ENCODE measurements at places on chromosomes 5 and 9. TPM values are rescaled to one million over a fixed set of nuclear protein-coding genes. Genes with fewer than 3 reads are reported as not detected.

SHC3 gene
- total RNA-seq: 1.0 TPM

CYFIP2 gene
- total RNA-seq: 51.5 TPM

BAAT gene
- total RNA-seq: 0.20 TPM

GABRB2 gene
- total RNA-seq: 0.37 TPM

IFNA4 gene
- total RNA-seq: not detected

CDX1 gene
- not detected for total RNA-seq

LCP2 gene
- 3.9 TPM for total RNA-seq

NR2F1 gene
- 35.3 TPM for total RNA-seq

SIT1 gene
- total RNA-seq: not detected

GARIN3 gene
- not detected for total RNA-seq

SLC25A2 gene
- not detected for total RNA-seq

CDC20B gene
- total RNA-seq: not detected

FOXD4L5 gene
- total RNA-seq: not detected

PITX1 gene
- total RNA-seq: not detected

GPSM1 gene
- total RNA-seq: 44.5 TPM

NMUR2 gene
- total RNA-seq: not detected

EQTN gene
- total RNA-seq: not detected

COL5A1 gene
- 22.0 TPM for total RNA-seq

TBC1D9B gene
- 57.7 TPM for total RNA-seq

IFNK gene
- not detected for total RNA-seq

DMRT3 gene
- total RNA-seq: not detected

SLC36A3 gene
- total RNA-seq: not detected

BARHL1 gene
- not detected for total RNA-seq

EIF4EBP3 gene
- 16.8 TPM for total RNA-seq

HMCN2 gene
- 1.3 TPM for total RNA-seq

SLC45A2 gene
- total RNA-seq: not detected

RNF183 gene
- not detected for total RNA-seq

CDO1 gene
- 24.7 TPM for total RNA-seq

FST gene
- total RNA-seq: 0.70 TPM

ALDOB gene
- total RNA-seq: 0.85 TPM

IRX2 gene
- not detected for total RNA-seq

NME5 gene
- total RNA-seq: 3.8 TPM

SUSD1 gene
- total RNA-seq: 6.2 TPM

GFI1B gene
- total RNA-seq: 0.35 TPM

ST6GALNAC4 gene
- total RNA-seq: 31.7 TPM

PCDHGC4 gene
- 1.5 TPM for total RNA-seq

GKAP1 gene
- 9.6 TPM for total RNA-seq

ZNF883 gene
- total RNA-seq: 4.1 TPM

CMBL gene
- total RNA-seq: 5.9 TPM

HMMR gene
- 2.0 TPM for total RNA-seq

PCDHGA12 gene
- 6.2 TPM for total RNA-seq

GCNT4 gene
- 0.41 TPM for total RNA-seq

UAP1L1 gene
- 4.3 TPM for total RNA-seq

QSOX2 gene
- 6.3 TPM for total RNA-seq

ARL14EPL gene
- not detected for total RNA-seq

PCDH1 gene
- 22.1 TPM for total RNA-seq

GABRA6 gene
- not detected for total RNA-seq

FOXD4L3 gene
- not detected for total RNA-seq

TMEFF1 gene
- total RNA-seq: not detected

ARL15 gene
- total RNA-seq: 11.4 TPM

TDRD7 gene
- 7.2 TPM for total RNA-seq

Data from right atrium auricular region (tissue), 2 donors.